ENCODE measurements at places on chromosomes 5 and 9.

GRCh38 chr9:127561491-127562278 lies 50.4 kb upstream of the STXBP1 start:
- no peak for DNase-seq

- DNase-seq = no peak
These were observed 61.3 kb downstream of the DROSHA start for GRCh38 chr5:31470608-31471007.

GRCh38 chr5:98397081-98397480 lies 376.4 kb upstream of the RGMB start:
- DNase-seq = no peak

GRCh38 chr9:36576866-36577265 lies 4.2 kb downstream of the MELK start:
- no peak for DNase-seq

- no peak for DNase-seq
These were observed 639 bp downstream of the INVS start for GRCh38 chr9:100099722-100100042.

DNA sequence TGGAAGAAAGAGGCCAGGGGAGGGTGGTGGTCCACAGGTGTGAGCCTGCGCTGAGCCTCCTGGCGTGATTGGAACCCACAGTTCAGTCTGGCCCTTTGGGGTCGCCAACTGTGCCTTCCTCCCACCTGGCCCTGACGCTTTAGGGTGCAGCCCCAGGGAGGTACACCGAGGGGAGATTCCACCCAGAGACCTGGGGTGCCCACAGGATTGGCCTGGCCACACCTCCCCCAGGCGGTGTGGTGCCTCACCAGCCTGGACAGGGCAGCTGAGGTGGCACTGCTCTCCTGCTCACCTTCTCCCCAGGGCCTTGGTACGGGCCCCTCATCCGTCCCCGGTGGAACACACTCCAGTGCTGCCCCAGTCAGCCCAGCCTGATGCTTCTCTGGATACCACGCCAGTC lies 1.0 kb upstream of the CLIC3 start:
- no peak for DNase-seq

Measured in stimulated activated CD8-positive, alpha-beta memory T cell treated with anti-CD3 and anti-CD28 coated beads, Interleukin-2, amount 100 ng/mL, for 48 hours (primary cell).